Activated T-cell treated with anti-CD3 and anti-CD28 coated beads, Interleukin-2, amount 50 U/mL, for 72 hours (primary cell): ENCODE measurements at places on chromosomes 4 and X. TPM values are rescaled to one million over a fixed set of nuclear protein-coding genes. Genes with fewer than 3 reads are reported as not detected.

NPFFR2 gene
- not detected for total RNA-seq

SMIM9 gene
- total RNA-seq, result not detected

ANKRD37 gene
- total RNA-seq, result 10.1 TPM

MCUB gene
- total RNA-seq, result 43.8 TPM

REELD1 gene
- total RNA-seq, result 0.97 TPM

PRRG1 gene
- total RNA-seq, result not detected

TBX22 gene
- total RNA-seq, result not detected

PRDM8 gene
- 1.8 TPM for total RNA-seq

DNA sequence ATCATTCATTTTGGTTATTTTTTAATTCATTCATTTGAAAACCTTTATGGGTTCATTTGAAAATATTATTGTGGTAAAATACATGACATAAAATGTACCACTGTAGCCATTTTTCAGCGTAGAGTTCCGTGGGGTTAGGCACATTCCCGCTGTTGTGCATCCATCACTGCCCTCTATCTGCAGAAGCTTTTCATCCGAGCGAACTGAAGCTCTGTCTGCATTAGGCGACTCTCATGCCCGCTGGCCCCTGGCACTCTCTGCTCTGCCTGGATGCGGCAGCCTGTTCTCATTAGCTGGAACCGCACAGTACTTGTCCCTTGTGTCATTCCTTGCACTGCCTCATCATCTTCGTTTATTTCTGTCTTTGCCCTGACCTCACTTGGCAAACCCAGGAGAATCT, 17.5 kb downstream of the CFAP99 start:
- no peak for DNase-seq

- no peak for DNase-seq
These were observed 19.9 kb upstream of the RNF4 start for GRCh38 chr4:2449051-2449450.

GRCh38 chr4:141417387-141417786, 196.7 kb downstream of the ZNF330 start:
- no peak for DNase-seq

DNA sequence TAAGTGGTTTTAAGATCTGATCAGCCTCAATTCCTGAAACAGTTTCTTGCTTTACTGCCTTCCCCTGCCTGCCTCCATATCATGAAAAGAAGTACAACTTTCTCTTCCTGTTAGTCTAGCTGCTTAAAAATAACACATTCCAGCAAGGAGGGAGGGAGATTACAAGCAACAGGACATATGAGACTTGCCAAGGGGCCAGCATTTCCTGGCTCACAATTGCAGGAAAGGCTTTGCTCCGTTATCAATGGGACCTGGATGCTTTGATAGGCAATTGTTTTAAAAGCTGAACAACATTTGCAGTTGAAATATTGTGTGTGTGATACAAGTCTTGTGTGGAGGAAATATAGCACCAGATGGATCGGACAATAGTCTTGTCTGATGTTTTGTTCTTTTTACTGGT, 425.0 kb downstream of the FAT4 start:
- DNase-seq, result no peak

DNA sequence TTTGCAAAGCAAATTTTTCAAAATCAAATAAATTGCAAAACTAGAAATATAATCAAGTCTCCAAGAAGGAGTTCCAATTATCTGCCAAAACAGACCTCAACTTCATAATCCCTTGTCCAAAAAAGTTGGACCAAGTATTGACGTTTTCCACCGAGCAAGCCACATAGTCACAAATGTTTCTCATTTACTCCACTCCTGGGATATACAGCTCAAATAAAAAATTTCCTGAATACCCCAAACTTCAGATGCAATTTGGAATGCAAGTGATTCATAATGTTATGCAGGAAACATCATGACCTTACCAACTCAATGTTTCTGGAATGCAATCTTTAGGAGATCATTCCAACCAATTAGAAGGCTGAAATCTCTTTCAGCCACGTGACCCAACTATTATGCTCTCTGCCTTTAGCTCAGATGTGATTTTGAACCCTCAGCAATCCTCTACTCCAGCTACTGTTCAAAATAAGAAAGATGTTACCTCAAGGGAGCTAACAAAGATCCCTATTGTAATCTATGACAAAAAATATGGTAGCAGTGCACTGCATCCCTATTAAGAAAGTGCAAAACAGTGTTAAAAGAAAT, 72.4 kb downstream of the PRDM5 start:
- no peak for DNase-seq

GRCh38 chr4:188433741-188434315, 294.6 kb downstream of the TRIML1 start:
- no peak for DNase-seq

- no peak for DNase-seq
These were observed 6.7 kb upstream of the HGFAC start for GRCh38 chr4:3434881-3435685.

GRCh38 chr4:78945651-78946179, 6.5 kb upstream of the PAQR3 start:
- peak; percentile 25 for DNase-seq

- DNase-seq, result no peak
These were observed 824 bp downstream of the TBC1D14 start for GRCh38 chr4:6910340-6910959.

DNA sequence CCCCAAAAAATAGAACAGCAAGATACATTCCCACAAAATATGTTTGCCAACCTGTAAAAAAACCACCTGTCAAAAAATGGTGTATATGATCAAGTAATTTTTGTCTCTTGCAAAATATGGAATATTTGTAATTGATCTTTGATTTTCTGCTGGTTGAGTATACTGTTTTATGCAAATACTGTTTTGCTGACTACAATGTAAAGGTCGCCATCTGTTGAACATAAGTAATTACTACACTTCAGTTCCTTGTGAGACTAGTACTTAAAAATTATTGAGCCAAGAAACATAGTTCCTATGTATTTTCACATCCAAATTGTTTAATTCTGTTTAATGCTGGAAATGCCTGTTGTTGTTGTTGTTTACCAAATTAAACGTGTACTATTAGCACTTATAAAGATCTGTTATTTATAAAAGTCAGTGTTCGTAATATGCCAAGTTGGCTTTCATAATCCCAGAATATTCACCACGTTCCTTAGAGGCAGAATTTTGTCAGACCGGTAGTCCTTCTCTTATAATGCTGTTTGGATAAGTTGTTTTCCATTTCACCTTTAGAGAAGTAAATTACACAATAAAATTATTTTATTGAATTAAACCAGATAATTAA, 144.2 kb downstream of the PDLIM5 start:
- DNase-seq, result no peak

- DNase-seq, result no peak
These were observed 75.0 kb downstream of the FAM13A start for GRCh38 chr4:88981993-88982392.

DNA sequence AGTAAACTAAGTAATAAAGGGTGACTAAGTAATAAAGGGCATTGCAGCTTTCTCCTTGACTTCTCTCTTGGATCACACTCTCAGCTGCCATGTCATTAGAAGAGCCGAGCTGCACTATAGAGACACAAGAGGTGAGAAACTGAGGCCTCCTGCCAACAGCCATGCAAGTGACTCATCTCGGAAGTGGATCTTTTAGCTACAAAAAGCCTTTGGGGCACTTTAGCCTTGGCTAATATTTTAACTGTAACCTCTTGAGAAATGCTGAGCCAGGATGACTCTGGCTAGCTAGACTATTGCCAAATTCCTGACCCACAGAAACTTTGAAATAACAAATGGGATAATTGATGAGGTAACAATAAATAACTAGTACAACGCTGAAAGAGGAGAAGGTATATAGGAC, 1.5 kb upstream of the NEIL3 start:
- DNase-seq, result no peak

- no peak for DNase-seq
These were observed 5.4 kb upstream of the CXCR3 start for GRCh38 chrX:71623714-71624113.
